RPMI7951 (cell line): ENCODE measurements at places on chromosomes 7 and 10. TPM values are rescaled to one million over a fixed set of nuclear protein-coding genes. Genes with fewer than 3 reads are reported as not detected.
A peak's percentile ranks its signal among the peaks of the same experiment; 100 is the strongest.

GRCh38 chr7:47379629-47380324 is 202.1 kb downstream of the TNS3 start:
- peak; percentile 84 for DNase-seq

DNA sequence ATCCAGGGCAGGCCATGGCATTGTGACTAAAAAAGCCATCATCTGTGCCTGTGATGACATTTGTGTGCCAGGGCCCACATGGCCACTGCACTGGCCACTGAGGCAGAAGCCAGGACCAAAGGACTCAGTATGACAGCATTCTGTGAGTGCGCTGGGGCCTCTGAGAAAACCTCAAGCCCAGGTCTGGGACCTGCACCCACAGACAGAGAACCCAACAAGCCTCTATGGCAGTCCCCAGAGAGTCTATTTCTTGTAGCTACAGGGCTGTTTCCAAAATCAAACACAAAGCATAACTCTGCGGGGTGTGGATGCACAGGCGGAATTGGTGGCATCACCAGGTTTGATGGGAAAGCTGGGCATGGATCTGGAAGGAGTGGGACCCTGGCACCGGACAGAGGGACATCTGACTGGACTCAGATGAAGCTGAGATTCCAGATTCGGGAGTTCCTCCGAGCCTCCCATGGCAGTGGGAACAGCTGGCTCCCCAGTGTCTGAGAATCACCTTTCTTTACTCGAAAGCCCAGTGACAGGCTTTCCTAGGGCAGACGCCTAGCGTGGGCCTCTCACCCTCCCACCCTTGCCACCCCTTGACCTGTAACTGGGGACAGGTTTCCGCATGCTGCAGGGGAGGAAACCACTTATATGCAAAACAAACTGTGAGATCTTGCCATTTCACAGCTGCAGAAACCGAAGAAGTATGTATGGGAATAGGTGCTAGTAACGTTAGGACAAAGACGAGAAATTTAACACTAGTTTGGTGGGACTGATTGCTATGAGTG is 70.6 kb upstream of the RHEB start:
- DNase-seq: no peak

GRCh38 chr7:152709287-152710152 is 33.6 kb upstream of the XRCC2 start:
- DNase-seq: peak; percentile 63

- DNase-seq: peak; percentile 12
These were observed 620.4 kb downstream of the GALNT17 start for GRCh38 chr7:71752171-71752935.

DNA sequence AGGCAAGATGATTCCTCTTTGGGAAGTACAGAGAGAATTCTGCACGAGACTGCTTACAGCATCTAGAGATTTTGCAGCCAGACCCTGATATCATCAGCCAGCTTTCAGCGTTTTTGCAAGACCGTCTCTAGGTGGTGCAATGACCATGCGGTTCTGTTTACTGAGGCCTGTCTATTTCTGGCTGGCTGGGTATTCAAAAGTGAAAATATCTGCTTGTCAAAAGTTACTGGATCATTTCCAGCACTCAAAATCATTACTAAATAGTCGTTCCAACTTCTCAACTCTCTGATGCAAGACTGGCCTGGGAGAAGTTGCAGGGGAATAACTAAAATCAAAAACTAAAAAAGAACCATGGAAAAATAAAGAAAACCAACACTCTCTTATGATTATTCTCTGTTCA is 240.1 kb downstream of the ELMO1 start:
- peak; percentile 45 for DNase-seq

DNA sequence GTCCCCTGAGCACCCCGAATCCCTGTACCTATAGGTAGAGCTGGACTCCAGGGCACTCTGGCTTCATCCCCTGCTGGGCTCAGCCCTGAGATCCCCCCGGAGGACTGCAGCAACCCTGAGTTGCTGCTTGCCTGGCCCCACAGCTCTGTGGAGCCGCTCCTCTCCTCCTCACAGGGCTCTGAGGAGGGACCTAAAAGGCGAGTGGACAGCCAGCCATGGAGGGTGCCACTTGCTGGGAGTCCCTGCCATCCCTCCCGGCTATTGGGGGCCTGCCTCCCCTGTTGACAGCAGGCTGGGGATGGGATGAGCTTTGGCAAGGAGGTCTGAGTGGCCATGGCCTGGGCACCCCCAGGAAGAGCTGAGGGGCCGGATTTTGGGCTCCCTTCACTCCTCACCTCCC is 28.0 kb upstream of the RASGEF1A start:
- DNase-seq: no peak

DNA sequence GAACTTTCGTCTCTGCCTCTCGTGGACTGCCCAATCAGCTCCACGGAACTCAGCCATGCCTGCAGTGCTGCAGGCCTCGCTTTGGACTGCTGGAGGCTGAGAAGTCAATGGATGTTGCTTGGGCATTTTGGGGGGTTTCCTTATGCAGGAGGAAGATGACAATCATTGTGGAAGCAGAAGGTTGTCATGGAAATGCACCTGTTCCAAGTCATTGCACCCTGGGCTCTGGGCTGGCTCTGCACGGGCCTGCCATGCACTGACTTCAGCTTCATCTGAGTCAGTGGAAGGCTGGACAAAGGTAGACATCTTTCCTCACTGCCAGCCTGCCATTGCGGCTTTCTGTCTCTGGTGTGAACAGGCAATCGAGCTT is 217.3 kb downstream of the RPS24 start:
- DNase-seq: no peak

DNA sequence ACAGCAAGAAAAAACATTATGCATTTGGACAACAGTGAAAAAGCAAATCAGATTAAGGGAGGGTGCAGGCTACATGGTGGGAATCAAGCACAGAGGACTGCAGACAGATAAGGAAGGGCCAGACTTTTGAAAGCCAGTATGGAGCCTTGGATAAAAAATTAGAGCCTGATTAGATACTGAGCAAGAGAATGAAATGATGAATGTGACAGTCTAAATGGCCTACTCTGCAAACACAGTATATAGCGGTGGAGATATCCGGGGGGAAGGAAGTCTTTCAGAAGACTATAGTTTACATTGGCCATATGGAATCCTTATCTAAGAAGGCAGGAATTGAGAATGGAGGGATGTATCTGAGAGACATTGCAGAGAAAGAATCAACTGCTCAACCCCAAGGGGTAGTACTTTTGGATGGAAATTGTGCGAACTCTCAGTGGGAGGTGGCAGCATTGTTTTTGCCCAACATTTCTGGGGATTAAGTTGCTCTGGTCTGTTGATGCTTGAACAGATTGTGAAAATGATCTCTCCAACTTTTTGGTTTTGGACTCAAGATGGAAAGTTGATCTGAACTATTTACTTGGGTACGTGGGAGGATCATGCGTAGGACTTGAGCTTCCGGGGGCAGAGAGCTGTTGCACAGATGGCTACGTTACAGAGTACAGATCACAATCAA is 39.4 kb upstream of the CHCHD3 start:
- no peak for DNase-seq

DNA sequence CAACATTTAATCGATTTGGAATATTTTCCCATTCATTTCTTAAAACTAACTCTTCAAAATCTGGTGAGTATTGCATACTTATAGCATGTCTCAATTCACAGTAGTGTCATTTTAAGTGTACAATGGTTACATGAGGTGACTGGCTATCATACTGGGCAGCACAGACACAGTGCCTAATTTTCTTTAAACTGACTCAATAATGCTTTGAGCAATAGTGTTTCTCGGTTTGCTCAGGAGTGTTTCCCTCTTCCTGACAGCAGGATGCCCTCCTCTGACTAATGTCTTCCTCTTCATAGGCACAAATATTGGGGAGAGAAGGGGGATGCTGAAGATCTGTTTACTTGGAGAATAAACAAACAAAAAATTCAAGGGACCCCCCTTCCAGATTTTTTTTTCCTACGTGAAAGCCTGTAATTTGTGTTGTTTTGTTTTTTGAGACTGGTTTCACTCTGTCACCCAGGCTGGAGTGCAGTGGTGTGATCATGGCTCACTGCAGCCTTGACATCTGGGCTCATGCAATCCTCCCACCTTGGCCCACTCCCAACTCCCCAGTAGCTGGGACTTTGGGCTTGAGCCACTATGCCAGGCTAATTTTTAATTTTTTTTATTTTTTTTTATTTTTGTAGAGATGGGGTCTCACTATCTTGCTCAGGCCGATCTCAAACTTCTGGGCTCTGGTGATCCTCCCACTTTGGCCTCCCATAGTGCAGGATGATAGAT is 2.2 kb downstream of the MRC1 start:
- peak; percentile 15 for DNase-seq

DNA sequence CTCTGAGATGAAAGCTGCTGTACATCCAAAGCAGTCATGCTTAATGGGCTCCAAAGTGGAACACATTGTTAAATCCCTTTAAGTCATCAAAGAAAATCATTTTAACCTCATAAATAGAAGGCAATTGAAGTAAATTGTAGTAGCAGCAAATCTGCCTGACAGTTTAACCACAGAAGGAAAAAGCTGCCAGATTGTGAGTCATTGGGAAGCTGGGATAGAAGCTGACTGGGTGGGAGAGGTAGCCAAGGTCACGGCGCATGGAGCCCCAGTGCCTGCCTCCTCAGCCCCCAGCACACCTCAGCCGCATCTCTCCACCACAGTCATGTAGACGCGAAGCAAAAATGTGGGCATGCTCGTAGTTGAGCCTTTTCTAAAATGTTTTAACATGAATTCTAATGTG is 44.0 kb downstream of the TARP start:
- DNase-seq: peak; percentile 78

- DNase-seq: no peak
These were observed 159.6 kb downstream of the TAX1BP1 start for GRCh38 chr7:27899601-27900000.

Gene CFAP46
- total RNA-seq: not detected in 2 replicates
